ENCODE measurements at places on chromosomes 4 and X. TPM values are rescaled to one million over a fixed set of nuclear protein-coding genes. Genes with fewer than 3 reads are reported as not detected.

DNA sequence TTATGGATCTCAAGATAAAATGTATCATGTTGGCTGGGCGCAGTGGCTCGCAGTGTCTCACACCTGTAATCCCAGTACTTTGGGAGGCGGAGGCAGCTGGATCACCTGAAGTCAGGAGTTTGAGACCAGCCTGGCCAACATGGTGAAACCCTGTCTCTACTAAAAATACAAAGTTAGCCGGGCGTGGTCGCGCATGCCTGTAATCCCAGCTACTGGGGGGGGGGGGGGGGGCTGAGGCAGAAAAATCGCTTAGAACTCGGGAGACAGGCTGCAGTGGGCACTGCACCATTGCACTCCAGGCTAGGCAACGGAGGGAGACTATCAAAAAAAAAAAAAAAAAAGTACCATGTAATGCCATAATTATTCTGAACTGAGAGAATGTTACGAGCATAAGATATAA is 2.1 kb downstream of the RBMX start:
- no peak for DNase-seq

Gene RASSF6
- 1.8 TPM for polyA plus RNA-seq

DNA sequence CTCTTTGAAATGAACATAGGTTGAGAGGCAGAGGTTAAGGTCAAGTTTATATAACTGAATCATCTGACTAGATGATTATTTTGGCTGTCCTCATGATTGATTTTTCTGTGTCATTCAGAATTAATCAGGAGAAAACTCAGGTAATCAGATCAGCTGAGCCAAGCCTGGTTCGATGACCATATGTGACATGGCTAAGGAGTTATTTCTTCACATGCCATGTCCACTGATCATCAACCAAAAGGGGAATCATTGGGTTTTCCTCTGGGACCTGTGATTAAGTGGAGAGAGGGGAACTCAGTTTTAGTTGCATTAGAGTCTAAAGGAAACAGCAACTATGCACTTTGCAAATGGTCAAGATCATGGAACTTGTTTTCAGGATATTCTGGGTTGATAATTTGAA is 20.3 kb upstream of the PACRGL start:
- no peak for DNase-seq

DNA sequence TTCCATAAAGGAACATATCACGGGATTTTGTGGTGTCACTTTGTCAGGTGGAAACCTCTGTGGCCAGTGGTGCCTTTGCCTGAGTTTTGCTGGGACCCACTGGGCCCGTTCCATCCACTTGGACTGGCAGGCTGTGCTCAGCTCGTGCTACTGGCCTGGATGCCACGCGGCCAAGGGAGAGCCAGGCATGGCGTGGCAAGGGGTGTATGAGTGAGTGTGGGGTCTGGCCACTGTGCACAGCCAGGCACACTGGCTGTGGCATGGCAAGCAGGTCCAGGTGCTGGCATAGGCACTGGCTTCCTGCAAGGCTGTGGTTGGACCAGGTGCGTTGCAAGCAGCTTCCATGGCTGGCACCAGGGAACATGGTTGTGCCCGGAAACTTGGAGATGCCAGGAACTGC is 60.8 kb downstream of the TBCK start:
- no peak for DNase-seq

DNA sequence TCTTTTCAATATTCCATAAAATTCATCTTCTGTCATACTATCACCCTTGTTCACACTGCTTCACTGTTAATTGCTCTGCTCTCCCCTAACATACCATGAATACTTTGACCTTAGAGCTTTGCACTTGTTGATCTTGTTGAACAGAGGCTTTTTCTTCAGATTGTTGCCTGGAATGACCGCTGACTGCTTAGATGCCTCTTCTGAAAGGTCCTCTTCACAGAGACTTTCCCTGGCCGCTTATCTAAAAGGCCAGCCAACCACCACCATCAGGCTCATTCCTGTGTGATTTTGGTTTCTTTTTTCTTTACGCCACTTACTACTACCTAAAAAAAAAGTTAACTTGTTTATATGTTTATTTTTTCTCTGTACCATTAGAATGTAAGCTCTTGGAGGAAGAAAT is 667.7 kb downstream of the STPG2 start:
- no peak for DNase-seq
